ENCODE measurements at places on chromosomes 2 and 18. TPM values are rescaled to one million over a fixed set of nuclear protein-coding genes. Genes with fewer than 3 reads are reported as not detected.

Gene MRPL44
- 70.8 TPM for total RNA-seq

Gene FKBP1B
- total RNA-seq: 58.6 TPM

Gene CCL20
- total RNA-seq: not detected

Gene CFC1
- total RNA-seq: not detected

Gene PNKD
- 13.5 TPM for total RNA-seq

All from neural progenitor cell (in vitro differentiated cells).